Foreskin keratinocyte (primary cell): ENCODE measurements at places on chromosomes 7 and 10. TPM values are rescaled to one million over a fixed set of nuclear protein-coding genes. Genes with fewer than 3 reads are reported as not detected.
A peak's percentile ranks its signal among the peaks of the same experiment; 100 is the strongest.

GALNT17 gene
- not detected in 2 replicates for polyA plus RNA-seq

CLDN4 gene
- polyA plus RNA-seq = 8.2 and 18.2 TPM in 2 replicates

GNGT1 gene
- polyA plus RNA-seq = not detected in 2 replicates

GBX1 gene
- not detected in 2 replicates for polyA plus RNA-seq

- no peak for DNase-seq
Observed at GRCh38 chr7:29975561-29975960, 14.0 kb downstream of the SCRN1 start.

DNA sequence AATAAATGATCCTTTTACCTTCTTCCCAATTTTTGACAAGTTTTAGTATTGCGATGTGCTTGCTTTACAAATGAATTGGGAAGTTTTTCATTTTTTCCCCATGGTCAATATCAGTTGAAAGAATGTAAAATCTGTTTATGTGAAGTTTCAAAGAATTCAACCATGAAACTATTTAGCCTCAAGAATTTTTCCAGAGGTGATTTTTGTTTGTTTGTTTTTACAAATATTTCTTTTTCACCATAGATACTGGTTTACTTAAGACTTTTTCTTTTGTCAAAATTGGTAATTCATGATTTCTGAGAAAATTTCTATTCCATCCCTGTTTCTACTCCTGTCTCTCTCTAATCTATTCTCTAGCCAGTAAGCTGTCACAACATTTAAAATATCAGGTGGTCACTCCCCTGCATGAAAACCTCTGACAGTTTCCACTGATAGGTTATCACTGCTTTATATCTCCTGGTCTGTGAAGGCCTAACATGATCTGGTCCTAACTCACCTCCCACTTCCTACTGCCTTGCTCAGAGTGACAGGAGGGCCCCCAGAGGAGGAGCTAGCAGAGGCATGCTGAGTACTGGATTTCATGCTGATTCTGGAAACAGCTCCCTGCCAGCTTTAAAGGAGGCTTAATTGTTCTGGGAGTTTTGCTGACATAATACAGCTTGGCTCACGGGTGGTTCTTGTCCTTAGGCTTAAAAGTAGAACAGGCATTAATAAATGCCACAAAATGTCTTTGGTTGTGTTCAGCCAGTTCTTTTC is 7.6 kb upstream of the ARMS2 start:
- peak; percentile 21 for DNase-seq
